ENCODE measurements at places on chromosomes 7 and 10. TPM values are rescaled to one million over a fixed set of nuclear protein-coding genes. Genes with fewer than 3 reads are reported as not detected.

Gene SCIN
- total RNA-seq, result 14.3 TPM

Gene C1GALT1
- total RNA-seq, result 33.9 TPM

Gene CPEB3
- 5.7 TPM for total RNA-seq

Gene GDI2
- total RNA-seq, result 174 TPM

Gene FAM25C
- not detected for total RNA-seq

DNA sequence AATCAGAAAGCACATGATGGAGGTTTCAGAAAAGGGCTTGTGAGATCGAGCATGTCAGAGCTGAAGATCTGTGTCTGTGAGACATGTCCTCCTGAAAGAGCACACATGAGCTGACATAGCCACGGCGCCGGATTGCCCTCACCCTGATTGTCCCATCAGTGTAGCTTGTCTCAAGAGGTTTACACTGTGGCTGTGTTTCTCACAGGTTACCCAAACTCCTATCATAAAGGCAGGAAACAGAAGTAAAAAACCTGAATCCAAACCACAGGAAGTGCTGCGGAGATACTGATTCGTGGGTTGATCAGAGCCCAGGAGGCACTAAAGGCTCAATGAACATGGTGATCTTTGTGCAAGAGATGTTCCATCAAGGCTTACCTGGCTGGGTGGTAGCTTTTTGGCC lies 3.9 kb upstream of the ATP6V0E2 start:
- no peak for DNase-seq
- H3K4me1 ChIP-seq, result peaks cover 17% of the 10 kb centered on the region
- H3K27me3 ChIP-seq, result no peaks in the 10 kb centered on the region
- H3K27ac ChIP-seq, result no peak overlapping the region

GRCh38 chr7:77157446-77157845 lies 35.0 kb downstream of the CCDC146 start:
- H3K36me3 ChIP-seq, result no peaks in the 10 kb centered on the region
- DNase-seq, result no peak
- no peak overlapping the region for H3K27ac ChIP-seq

GRCh38 chr7:46982928-46983327 lies 599.0 kb downstream of the TNS3 start:
- no peaks in the 10 kb centered on the region for H3K27me3 ChIP-seq
- no peak overlapping the region for H3K4me3 ChIP-seq
- no peaks in the 10 kb centered on the region for H3K36me3 ChIP-seq
- no peak overlapping the region for H3K27ac ChIP-seq

DNA sequence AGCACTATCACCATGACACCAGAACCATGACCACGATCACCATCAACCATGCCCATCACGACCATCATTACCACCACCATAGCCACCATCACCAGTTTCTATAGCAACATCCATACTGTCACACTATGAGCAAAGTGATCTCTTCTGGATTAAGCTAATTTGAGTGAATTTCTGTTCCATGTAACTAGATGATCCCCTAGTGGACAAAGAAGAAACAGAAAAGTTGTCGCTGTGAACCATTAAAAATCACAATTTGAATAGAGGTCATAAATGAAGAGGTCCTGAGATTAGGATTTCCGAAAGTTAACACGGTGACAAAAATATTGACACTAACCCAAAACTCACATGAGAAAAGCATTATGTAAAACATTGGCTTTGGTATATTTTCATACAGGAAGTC lies 77.6 kb downstream of the CLRN3 start:
- no peaks in the 10 kb centered on the region for H3K4me1 ChIP-seq
- no peak overlapping the region for H3K4me3 ChIP-seq
- DNase-seq, result no peak
- no peak overlapping the region for H3K27ac ChIP-seq

- no peak overlapping the region for H3K4me3 ChIP-seq
- no peak overlapping the region for H3K27ac ChIP-seq
- no peaks in the 10 kb centered on the region for H3K4me1 ChIP-seq
- H3K27me3 ChIP-seq, result no peaks in the 10 kb centered on the region
Measured at GRCh38 chr7:21923658-21924057, 22.0 kb downstream of the CDCA7L start.

- no peak for DNase-seq
- H3K27ac ChIP-seq, result no peak overlapping the region
- H3K4me3 ChIP-seq, result no peak overlapping the region
- no peaks in the 10 kb centered on the region for H3K27me3 ChIP-seq
- no peaks in the 10 kb centered on the region for H3K36me3 ChIP-seq
Measured at GRCh38 chr7:107345898-107346297, 124.0 kb upstream of the GPR22 start.

GRCh38 chr7:22681852-22682657 lies 44.9 kb upstream of the IL6 start:
- no peaks in the 10 kb centered on the region for H3K36me3 ChIP-seq
- H3K27ac ChIP-seq, result no peak overlapping the region
- H3K4me1 ChIP-seq, result peaks cover 2% of the 10 kb centered on the region

DNA sequence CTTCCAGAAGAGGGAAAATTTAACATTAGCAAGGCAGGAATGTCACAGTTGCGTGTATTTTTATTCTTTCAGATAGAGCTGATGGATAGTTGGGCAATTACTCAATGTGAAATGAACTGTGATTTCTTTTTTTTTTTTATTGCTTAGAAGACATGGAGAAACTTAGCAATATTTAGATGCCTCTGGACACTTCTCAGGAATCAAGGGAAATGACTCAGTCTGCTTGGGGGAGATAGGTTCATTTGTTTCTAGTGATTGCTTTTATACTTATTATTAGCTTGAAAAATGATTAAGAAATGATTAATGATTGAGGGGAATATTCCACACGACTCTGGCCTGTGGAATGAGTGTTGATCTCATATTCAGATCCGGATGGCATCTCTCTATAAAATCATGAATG lies 33.1 kb upstream of the TBX20 start:
- no peak overlapping the region for H3K4me3 ChIP-seq
- H3K4me1 ChIP-seq, result no peaks in the 10 kb centered on the region
- no peak for DNase-seq
- H3K27me3 ChIP-seq, result no peaks in the 10 kb centered on the region
- no peaks in the 10 kb centered on the region for H3K36me3 ChIP-seq
- no peak overlapping the region for H3K27ac ChIP-seq

GRCh38 chr7:99267841-99268576 lies 4.6 kb upstream of the MYH16 start:
- no peaks in the 10 kb centered on the region for H3K27me3 ChIP-seq
- no peak overlapping the region for H3K27ac ChIP-seq
- DNase-seq, result no peak
- H3K36me3 ChIP-seq, result no peaks in the 10 kb centered on the region
- no peak overlapping the region for H3K4me3 ChIP-seq

- no peaks in the 10 kb centered on the region for H3K36me3 ChIP-seq
- no peak for DNase-seq
- no peak overlapping the region for H3K27ac ChIP-seq
- H3K4me1 ChIP-seq, result no peaks in the 10 kb centered on the region
Measured at GRCh38 chr7:15461576-15461975, 100.2 kb downstream of the AGMO start.

DNA sequence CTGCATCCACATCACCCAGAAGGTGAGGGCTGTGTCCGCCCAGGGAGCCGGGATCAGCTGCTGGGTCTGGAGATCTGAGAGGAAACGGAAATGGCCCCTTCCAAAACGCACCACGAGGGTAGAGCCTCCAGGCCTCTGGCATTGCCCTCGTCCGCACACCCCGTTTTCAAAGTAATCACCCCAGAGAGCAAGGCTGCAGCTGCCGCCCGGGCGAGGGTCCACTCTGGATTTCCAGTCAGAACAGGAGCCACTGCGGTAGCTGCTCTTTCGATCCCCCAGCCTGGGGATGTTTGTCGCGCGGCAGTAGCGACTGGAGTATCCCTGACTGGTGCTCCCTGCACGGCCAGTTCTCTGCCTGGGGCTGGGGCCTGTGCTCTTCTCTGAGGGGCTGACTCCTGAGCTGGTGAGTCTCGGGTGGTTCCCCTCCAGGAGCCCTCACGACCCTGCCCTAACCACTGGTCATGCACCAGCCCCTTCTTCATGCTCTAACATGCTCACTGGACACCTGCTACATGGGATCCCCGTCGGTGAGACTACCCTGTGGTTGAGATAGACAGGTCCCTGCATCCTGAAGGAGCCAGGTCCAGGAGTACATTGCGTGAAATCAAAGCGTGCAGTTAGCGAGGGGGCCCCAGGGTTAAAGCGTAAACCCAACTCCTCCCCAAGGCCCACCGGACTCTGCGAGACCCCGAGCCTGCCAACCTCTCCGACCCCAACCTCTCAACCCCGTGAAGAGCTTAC lies 99.2 kb downstream of the FOXL3 start:
- H3K27ac ChIP-seq, result no peak overlapping the region
- no peak overlapping the region for H3K4me3 ChIP-seq
- peak; percentile 52 for DNase-seq

DNA sequence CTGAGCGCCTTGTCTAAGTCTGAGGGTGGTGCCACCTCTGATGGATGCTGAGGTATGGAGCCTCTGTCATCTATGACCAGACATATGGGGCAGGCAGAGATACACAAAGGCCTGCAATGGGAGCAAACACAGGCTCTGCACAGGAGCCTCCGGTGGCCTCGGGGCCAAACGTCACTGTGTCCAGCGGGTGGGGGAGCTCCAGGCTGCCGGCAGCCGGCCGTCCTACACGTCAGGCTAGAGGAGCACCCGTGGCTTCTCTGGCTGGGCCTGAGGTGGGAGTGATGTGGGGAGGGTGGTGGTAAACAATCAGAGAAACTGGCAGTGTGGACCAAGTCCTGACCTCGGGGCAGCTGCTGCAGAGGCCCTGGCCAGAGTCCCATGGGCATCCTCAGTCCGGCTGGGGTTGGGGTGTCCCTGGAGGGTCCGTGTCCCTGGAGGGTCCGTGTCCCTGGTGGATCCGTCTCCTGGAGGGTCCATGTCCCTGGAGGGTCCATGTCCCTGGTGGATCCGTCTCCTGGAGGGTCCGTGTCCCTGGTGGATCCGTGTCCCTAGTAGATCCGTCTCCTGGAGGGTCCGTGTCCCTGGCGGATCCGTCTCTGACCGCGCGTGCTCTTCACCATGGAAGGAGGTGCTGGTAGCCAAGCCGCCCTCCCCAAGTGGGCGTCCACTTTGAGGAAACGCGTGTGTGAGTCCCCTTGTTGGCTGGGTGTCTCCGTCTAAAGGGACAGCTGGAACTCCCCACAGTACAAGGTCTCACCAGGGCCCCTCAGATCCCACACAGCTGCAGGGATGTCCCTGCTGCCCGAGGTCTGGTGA lies 24.2 kb upstream of the FAM20C start:
- no peak overlapping the region for H3K27ac ChIP-seq
- no peak overlapping the region for H3K4me3 ChIP-seq
- no peaks in the 10 kb centered on the region for H3K27me3 ChIP-seq
- DNase-seq, result peak; percentile 58

GRCh38 chr10:104317726-104318299 lies 20.5 kb downstream of the ITPRIP start:
- H3K27me3 ChIP-seq, result no peaks in the 10 kb centered on the region
- DNase-seq, result peak; percentile 26
- H3K4me1 ChIP-seq, result peaks cover 66% of the 10 kb centered on the region
- peaks cover 30% of the 10 kb centered on the region for H3K36me3 ChIP-seq
- H3K27ac ChIP-seq, result no peak overlapping the region

DNA sequence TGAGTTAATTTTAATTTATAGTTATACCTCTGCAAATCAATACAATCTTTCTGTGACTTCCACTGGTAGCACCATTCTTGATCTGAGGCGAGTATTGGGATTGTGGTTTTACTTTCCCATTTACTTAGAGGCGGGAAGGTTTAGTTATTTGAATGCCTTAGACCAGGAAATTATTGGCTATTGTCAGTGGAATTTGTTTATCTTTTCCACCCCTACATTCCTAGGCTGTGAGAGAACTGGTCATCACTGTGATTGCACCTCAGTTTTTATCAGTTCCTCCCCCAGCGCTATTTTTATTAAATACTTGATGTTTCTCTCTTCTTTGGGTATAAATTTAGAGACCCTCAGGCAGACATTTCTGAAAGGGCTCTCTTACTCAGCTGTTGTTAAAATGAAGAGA lies 29.9 kb downstream of the CDK14 start:
- H3K27ac ChIP-seq, result no peak overlapping the region
- H3K27me3 ChIP-seq, result no peaks in the 10 kb centered on the region
- peaks cover 30% of the 10 kb centered on the region for H3K4me1 ChIP-seq
- H3K36me3 ChIP-seq, result no peaks in the 10 kb centered on the region
- no peak for DNase-seq

- no peaks in the 10 kb centered on the region for H3K4me1 ChIP-seq
- H3K27me3 ChIP-seq, result no peaks in the 10 kb centered on the region
- no peak overlapping the region for H3K27ac ChIP-seq
- no peak overlapping the region for H3K4me3 ChIP-seq
- H3K36me3 ChIP-seq, result peaks cover 9% of the 10 kb centered on the region
- no peak for DNase-seq
Measured at GRCh38 chr7:154978017-154978416, 24.9 kb downstream of the PAXIP1 start.

- DNase-seq, result no peak
- H3K36me3 ChIP-seq, result no peaks in the 10 kb centered on the region
- H3K27me3 ChIP-seq, result no peaks in the 10 kb centered on the region
- H3K4me3 ChIP-seq, result no peak overlapping the region
- no peak overlapping the region for H3K27ac ChIP-seq
Measured at GRCh38 chr7:71633551-71634008, 501.6 kb downstream of the GALNT17 start.

GRCh38 chr7:66039094-66039670 lies 36.4 kb upstream of the ASL start:
- no peak overlapping the region for H3K27ac ChIP-seq
- H3K36me3 ChIP-seq, result no peaks in the 10 kb centered on the region
- DNase-seq, result peak; percentile 35

DNA sequence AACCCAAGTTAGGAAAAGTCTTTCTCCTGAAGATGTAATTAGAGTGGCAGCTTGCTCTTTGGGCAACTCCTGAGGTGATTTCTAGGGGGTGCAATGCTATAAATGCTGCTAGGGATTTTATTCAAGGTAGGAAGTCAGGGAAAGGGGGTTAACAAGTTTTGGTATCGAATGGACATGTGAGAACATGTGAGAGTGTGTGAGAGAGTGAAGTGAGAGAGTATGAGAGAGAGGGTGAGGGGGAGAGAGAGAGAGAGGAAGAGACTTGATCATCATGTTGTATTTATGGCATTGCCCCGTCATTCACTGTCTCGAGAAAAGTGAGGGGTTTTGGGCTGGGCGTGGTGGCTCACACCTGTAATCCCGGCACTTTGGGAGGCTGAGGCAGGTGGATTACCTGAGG lies 50.9 kb downstream of the MCU start:
- H3K4me1 ChIP-seq, result peaks cover 31% of the 10 kb centered on the region
- no peak overlapping the region for H3K4me3 ChIP-seq
- H3K36me3 ChIP-seq, result no peaks in the 10 kb centered on the region
- no peak for DNase-seq

DNA sequence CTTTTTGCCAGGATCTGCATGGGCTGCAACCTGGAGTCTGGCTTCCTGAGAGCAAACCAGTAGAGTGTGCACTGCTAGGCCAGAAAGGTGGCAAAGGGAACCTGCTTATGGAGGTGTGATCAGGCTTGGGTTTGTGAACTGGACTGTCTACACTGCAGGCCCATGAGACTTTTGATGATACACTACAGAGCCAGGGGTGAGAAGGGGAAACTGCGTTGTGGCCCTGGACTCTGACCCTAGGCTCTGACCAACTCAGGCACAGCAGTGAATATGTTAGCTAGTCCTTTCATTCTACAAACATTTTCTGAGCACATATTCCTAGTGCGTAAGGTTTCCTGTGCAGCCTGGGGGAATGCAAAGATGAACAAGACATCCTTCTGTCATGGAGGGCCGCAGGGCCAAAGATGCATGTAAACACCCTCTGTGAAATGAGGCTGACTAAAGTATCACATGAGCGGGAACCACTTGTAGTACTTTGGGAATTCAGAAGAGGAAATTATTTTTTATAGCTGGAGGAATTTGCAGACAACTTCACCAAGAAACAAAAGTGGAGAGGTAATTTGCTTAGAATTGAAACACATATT lies 63.8 kb upstream of the HPS1 start:
- H3K36me3 ChIP-seq, result no peaks in the 10 kb centered on the region
- no peaks in the 10 kb centered on the region for H3K27me3 ChIP-seq
- no peak for DNase-seq
- H3K27ac ChIP-seq, result no peak overlapping the region
- no peak overlapping the region for H3K4me3 ChIP-seq
